T-helper 1 cell (primary cell): ENCODE measurements at places on chromosomes 5 and 9.

DNA sequence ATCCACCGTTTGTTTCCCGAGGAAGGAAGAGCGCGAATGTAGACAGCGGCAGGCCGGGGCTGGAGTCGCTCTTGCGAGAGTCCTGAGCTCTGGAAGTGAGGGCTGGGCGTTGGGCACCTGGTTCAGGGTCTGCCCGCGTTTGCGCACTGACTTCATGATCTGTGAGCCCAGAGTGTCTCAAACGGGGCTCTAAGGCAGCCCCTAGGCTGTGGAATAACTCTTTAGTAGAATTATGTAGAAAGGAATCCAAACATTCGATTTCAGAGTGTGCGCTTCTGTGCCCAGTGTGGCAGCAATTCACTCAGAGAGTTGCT lies 478 bp upstream of the GGTA1 start:
- no peak for DNase-seq

- DNase-seq, result no peak
Observed at GRCh38 chr9:86557063-86557766, 203.0 kb upstream of the TUT7 start.

DNA sequence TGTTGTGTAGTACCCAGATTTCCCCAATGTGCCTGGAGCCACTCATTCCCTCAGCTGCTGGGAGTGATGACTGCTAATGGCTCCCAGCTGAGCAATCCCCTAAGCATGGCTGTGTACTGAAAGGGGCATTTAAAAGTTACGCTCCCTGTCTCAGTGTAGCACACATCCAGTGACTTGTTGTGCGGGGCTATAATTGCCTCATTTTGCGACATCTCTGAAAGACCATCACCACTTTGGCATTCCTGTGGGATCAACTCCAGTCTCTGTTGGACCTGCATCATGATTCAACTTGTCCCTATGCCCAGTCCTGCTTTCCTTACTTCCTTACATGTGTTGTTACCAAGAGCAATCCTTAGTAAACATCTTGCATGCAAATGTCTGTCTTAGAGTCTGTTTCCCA lies 201.2 kb upstream of the MPDZ start:
- no peak for DNase-seq

DNA sequence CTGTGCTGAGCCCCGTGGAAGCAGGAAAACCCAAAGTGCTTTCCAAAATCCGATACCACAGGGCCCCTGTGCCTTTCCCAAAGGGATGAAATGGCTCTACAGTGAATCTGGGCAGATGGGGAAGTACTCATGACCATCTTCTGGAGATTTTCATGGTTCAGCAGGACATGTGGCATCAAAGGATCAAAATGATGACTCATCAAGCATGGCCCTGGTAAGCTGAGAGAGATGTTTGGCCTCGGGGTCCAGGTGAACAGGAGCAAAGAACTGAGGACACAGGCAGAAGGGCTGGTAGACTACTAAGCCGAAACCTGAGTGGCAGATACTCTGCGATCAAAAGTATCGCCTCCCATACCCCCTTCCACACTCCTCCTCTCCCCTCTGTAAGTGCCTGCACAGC lies 160.0 kb upstream of the EFNA5 start:
- DNase-seq, result no peak

DNA sequence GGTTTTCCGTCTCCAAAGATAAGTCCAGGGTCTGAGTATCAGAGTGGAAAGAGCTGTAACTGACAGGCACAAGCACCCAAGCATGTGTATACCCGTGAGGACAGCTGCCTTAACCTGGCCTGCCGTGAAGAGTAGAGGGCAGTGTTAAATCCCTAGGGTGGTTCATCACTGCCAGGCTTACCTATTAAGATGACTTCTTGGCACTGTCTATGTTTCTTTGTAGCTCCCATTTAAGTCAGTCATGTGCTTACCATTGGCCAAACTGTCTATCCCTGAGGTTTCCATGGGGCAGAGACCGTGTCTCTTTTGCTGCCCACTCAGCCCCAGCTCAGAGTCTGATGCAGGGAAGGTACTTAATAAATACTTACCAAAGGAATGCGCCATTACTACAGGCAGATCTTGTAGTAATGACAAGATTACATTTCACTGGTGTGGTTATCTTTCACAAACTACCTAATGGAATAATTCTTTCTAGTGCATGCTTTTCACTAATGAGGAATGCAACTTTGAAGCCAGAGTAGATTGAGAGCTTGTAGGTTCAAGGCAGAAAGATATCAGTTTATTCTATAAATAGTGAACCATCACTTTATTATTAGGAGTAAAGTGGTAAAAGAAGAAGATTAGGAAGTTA lies 64.2 kb downstream of the SNX24 start:
- no peak for DNase-seq

DNA sequence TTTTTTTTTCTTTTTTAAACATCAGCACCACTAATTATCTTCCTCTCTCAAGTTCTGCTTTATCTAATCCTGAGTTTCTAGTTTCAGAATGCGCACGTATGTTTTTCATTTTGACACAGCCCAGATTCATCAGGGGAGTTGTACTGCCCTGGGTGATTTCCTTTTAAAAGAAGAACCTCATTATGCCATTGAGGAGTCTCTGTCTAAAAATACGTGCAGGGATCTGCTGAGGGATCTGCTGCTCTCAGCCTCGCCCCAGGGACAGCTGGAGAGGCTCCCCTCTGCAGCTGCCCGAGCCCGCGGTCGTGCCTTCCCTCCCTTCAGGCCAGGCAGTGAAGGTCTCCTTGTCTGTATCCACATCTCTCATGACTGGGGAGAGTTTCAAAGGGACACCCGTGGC lies 273.1 kb downstream of the ARHGEF28 start:
- DNase-seq, result no peak

DNA sequence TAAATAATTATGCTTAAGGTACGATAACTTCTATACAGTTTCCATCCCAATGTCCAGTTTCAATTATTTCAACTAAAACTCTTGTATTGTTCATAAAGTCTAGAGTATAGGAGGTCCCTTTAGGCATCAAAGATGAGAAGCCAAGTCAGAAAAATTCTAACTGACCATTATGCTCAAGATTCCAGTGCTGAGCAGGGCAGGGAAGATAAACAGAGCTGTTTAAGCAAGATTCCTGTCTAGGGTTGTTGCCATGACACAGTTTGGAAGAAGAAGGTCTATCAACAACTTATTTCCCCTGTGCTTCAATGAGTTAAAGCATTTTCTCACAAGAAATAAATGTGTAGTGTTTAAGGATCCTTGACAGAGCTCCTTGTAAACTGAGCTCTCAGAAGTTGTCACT lies 48.9 kb upstream of the MTAP start:
- no peak for DNase-seq

DNA sequence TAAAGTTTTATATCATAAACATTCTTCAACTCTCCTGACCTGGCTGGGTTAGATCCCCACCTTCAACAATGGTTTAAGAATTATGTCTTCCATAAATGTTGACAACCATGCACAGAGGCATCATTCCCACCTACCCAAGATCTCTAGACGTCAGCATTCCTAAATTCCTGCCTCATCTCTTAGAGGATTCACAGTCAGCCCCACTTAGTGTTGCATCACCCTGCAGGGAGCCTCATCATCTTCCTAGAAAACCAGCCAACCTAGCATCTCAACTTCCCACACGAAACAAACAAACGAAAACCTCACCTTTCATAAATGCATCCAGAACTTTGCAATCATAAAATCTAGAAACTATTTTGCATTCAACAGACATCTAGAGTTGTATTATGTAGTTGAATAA lies 816.1 kb upstream of the C9orf72 start:
- DNase-seq, result no peak

DNA sequence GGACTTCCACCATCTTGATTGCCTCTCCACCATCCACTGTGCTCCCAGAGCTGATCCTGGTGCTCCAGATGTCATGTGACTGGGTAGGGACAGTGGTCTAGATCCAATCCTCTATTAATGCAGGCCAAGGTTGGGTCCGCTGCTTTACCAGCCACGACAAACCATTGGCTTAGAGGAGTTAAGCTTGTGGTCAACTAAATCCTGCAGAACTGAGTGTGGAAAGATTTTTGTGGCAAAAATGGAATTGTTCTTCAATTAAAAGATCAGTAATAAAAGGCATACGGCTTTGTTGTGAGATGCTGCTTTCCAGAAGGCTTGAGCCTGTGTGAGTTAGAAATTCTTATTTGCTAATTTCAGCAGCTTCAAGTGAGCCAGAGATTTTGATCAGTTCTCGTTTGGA lies 30.7 kb downstream of the SLC1A3 start:
- DNase-seq, result no peak

GRCh38 chr5:40428126-40428525 lies 251.6 kb upstream of the PTGER4 start:
- no peak for DNase-seq

GRCh38 chr5:51382521-51383130 lies 622 bp upstream of the ISL1 start:
- no peak for DNase-seq

DNA sequence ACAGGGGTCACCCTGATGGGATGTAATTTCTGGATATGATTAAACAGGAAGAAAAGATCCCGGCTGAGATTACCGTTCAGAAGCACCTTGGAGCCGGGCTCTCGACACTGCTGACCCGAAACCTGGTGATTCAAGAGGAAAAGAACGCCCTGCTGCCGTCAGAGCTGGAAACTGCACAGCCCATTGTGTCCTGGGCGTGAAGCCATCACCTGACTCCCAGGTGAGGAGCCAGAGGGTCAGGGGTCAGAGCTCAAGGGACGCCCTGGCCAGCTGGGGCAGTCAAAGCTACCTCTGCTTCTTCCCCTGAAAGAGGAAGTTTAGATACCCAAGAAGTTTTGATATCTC lies 17.8 kb upstream of the SLC12A7 start:
- DNase-seq, result no peak

GRCh38 chr9:96061293-96061987 lies 185.9 kb downstream of the ERCC6L2 start:
- no peak for DNase-seq

DNA sequence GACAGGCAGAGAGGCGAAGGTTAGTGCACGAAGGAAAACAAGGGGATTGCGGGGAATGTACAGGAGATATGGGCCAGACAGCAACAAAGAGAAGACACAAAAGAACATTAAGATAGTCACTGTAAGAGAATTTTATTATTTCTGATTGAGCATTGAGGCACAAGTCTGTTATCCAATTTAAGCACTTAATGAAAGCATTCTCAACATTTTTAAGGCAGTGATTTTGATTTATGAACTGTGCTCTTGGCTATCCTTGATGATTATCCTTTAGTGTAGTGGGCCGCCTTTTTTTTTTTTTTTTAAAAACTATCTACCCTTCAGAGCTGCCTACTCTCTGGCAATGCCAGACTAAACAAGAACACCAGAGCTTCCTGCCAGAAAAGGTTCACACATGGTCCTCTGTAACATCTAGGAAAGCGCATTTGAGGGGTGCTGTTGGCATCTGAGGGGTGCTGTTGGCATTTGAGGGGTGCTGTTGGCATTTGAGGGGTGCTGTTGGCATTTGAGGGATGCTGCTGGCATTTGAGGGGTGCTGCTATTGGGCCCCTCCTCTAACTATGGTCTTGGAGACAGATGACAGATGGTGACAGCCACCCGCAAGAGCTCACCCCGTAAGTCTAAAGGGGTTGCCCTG lies 3.0 kb downstream of the DAP start:
- no peak for DNase-seq

DNA sequence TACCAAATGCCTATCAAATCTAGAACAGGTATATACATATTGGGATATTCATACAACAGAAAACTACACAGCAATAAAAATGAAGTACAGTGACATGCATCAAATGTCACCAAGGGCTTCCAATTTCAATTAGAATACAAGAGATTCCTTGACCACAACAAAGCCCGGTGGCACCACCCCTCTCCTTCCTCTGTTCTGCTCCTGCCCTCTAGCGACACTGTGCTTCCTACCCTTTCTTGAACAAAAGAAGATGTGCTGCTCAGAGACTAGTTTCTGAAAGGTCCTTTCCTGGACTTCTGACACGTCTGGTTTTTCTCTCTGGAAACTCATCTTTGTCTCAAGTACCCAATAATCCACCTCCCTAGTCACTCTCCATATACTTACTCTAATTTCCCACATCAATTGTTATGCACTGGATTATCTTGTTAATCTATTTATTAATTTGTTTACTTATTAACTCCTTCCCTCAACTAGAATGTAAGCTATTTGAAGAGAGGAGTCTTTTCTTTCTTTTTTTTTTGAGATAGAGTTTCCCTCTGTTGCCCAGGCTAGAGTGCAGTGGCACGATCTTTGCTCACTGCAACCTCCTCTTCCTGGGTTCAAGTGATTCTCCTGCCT lies 70.4 kb upstream of the CTSV start:
- no peak for DNase-seq

- DNase-seq, result no peak
Observed at GRCh38 chr9:107539427-107540163, 50.0 kb upstream of the KLF4 start.

DNA sequence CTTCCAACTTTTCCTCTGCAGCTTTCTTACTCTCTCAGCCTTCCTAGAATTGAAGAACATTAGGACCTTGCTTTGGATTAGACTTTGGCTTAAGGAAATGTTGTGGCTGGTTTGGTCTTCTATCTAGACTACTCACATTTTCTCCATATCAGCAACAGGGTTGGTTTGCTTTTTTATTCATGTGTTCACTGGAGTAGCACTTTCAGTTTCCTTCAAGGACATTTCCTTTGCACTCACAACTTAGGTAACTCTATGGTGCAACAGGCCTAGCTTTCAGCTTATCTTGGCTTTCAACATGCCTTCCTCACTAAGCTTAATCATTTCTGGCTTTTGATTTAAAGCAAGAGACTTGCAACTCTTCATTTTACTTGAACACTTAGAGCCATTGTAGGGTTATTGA lies 153.1 kb downstream of the CCDC192 start:
- peak; percentile 40 for DNase-seq

- DNase-seq, result no peak
Observed at GRCh38 chr5:113190347-113190746, 213.7 kb downstream of the DCP2 start.

GRCh38 chr5:124528838-124529237 lies 217.6 kb downstream of the ZNF608 start:
- DNase-seq, result no peak

DNA sequence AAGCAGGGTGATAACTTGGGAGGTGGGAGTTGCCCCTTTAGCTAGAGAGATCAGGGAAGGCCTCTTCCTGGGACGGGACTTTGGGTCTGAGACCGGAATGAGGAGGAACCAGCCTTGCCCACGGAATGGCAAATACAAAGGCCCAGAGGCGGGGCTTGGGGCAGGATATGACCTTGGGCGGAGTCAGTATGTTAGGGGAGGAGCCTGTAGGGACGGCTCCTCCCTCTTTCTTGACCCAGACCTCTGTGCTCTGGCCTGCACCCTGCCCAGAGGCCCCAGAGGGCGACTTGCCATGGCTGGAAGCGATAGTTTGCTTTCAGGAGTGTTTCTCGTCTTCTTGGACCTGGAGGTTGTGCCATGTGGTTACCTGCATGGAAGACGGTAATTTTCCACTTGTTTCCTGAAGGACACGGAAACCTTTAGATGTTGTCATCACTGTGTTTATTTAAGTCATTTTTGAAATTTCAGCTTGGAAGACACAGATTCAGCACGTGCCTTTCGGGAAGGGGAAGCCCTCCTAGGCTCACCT lies 85.6 kb downstream of the DAB2IP start:
- DNase-seq, result no peak

DNA sequence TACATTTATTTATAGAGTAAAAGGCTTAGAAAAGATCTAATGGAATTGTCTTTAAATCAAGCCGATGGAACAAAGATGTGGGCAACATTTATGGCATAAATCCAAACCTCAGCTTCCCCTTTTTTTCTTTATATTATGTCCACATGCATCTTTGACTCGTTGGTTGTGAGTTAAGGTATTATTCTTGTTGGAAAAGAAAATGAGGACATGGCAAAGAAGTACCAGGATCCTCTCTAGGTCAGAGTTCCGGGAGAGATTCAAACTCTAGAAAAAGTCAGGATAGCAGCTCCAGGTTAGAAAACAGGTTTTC lies 508 bp upstream of the NME5 start:
- DNase-seq, result no peak

- no peak for DNase-seq
Observed at GRCh38 chr9:19074836-19075235, 25.6 kb downstream of the RRAGA start.
